ENCODE measurements at places on chromosomes 1 and 21.
A peak's percentile ranks its signal among the peaks of the same experiment; 100 is the strongest.

- no peak for DNase-seq
Measured at GRCh38 chr1:241614144-241614543, 26.0 kb downstream of the CHML start.

GRCh38 chr1:40076895-40077312, 20.1 kb downstream of the PPT1 start:
- no peak for DNase-seq

DNA sequence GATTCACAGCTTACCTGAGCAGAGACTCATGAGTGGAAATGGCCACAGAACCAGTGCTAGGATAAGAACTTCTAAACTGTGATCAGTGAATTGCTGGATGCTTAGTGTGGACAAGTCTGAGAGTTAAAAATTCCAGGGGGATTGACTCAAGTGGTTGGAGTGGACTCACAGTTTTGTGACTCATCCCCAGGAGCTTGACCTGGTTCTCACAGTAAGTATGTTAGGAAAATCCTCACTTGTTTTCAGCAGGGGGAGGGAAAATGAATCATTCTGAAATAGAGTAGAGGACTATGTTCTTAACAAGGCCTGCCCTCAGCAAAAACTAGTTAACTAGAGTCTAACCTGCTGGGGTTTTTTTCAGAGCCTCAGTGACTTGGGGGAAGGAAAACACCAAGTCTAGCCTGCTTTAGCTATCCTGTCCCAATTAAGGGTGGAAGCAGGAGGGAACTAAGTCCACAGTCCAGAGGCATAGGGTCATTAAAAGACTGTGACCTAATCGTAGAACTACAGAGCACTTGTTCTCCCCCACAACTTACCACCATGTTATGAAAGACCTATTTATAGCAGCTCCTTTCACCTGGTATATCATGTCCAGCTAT, 6.1 kb upstream of the CDC73 start:
- DNase-seq: peak; percentile 98

GRCh38 chr1:162689745-162690671, 57.7 kb downstream of the DDR2 start:
- no peak for DNase-seq

DNA sequence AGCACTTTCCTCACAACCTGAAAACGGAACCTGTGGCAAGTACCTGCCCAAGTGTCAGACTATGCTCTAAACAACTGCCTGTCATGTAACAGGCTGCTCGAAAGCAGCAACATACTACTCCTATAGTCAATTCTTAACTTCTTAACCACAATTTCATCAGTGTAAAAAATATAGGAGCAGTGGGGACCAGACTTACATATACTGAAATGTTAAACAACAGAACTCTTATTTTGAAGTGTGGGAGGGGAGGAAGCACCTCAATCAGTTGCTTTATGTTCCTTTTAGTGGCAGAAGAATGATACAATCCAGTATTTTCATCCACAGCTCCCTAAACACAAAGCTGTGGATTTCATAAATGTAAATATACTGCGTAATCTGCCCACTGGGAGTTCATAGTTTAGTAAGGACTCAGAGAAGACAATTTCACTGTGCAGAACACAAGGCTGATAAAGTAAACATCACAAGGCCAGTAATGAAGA, 44.2 kb downstream of the WLS start:
- DNase-seq: no peak

DNA sequence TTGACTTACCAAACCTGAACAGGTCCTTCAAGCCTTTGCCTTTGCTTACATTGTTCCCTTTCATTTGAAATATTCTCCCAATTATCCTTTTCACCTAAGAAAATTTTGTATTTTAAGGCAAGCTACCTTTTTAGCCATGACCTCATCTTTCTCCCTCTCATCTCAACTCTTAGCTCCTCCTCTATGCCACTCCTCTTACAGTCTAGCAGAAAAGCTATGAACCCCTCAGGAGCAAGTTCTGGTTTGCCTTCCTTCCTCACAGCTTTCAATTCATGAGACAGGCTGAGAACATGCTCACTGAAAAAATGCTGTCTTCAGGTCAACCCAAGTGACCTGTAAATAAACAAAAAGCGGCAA, 8.3 kb upstream of the MUTYH start:
- no peak for DNase-seq

GRCh38 chr1:58618303-58618702, 41.3 kb upstream of the TACSTD2 start:
- DNase-seq: peak; percentile 77

GRCh38 chr21:37917612-37918011, 1.4 kb upstream of the KCNJ6 start:
- peak; percentile 16 for DNase-seq

GRCh38 chr1:205595435-205595834, 36.4 kb downstream of the ELK4 start:
- no peak for DNase-seq

DNA sequence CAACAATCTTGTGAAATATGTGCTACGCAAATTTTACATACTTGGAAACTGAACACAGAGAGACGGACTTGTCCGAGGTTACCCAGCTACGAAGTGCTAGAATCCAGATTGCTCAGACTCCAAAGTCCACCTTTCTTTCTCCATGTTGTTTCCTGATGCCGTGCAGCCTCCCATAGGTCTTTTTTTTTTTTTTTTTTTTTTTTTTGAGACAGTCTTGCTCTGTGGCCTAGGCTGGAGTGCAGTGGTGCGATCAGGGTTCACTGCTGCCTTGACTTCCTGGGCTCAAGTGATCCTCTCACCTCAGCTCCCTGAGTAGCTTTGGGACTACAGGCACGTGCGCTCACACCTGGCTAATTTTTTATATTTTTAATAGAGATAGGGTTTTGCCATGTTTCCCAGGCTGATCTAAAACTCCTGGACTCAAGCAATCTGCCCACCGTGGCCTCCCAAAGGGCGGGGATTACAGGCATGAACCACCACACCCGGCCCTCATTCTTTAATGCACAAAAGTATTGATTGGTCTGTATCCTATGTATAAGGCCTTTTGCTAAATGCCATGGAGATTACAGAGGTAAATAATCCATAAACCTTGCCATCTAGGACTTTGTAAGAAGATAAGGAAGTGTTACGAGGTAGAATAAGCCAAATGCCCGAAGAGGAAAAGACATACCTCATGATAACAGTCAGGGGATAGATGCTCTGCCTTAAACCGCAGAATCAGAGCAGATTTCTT, 92.8 kb downstream of the C1orf21 start:
- no peak for DNase-seq

GRCh38 chr1:153194331-153195050, 8.7 kb upstream of the LELP1 start:
- no peak for DNase-seq

- no peak for DNase-seq
Measured at GRCh38 chr21:43591571-43591970, 67.7 kb downstream of the HSF2BP start.

DNA sequence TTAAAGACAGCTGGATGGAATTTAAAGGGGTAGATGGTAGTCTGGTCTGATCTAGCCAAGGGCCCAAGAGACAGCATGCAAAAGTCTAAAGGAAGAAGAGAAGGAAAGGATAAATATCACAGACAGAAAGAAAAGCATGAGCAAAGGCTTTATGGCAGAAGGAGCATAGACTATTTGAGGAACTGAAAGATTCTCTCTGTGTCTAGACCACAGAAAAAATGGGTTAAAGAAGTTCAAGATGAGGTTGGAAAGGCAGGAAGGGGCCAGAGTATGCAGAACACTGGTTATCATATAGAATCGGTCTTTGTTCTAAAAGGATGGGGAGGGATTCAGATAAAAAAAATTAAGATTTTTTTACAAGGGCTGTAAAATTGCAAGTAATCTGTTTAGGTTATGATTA, 136.8 kb upstream of the SGIP1 start:
- no peak for DNase-seq

GRCh38 chr1:227685807-227686206, 49.3 kb downstream of the JMJD4 start:
- DNase-seq: no peak

GRCh38 chr1:107724648-107725047, 240.3 kb downstream of the VAV3 start:
- DNase-seq: peak; percentile 26

DNA sequence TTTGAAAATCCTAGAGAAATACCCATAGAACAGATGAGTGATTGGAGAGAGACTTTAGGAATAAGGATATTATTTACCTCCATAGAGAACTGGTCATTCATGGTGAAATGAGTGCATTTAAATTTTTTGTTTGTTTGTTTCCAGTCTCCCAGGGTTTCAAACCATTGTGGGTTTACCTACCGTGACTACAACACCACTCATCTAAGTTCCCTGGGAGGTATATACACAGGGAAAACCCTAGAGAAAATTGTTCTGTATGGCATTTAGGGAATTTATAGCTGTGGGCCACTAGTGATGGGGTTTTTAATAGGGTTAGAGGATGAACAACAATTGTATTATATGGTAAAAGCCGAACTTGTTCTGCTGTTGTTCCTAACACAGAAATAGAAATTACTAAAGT, 109.2 kb downstream of the USP25 start:
- no peak for DNase-seq

DNA sequence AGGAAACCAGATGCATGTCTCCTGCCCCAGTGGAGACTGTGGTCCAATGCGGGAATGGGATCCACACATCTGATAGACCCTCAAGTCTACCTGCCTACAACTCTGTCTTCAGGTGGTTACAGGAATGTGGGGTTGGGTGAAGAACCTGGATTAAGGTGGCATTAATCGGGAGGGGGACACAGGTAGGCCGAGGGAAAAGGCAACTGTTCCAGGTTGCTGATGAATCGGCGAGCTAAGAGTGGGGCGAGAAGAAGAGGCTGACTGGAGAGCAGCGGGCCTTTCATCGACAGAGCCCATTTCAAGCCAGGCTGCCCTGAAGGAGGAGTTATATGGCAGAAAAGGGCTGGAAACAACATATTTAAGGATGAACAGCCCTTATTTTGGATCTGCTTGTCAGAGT, 836 bp downstream of the CD2 start:
- DNase-seq: no peak

DNA sequence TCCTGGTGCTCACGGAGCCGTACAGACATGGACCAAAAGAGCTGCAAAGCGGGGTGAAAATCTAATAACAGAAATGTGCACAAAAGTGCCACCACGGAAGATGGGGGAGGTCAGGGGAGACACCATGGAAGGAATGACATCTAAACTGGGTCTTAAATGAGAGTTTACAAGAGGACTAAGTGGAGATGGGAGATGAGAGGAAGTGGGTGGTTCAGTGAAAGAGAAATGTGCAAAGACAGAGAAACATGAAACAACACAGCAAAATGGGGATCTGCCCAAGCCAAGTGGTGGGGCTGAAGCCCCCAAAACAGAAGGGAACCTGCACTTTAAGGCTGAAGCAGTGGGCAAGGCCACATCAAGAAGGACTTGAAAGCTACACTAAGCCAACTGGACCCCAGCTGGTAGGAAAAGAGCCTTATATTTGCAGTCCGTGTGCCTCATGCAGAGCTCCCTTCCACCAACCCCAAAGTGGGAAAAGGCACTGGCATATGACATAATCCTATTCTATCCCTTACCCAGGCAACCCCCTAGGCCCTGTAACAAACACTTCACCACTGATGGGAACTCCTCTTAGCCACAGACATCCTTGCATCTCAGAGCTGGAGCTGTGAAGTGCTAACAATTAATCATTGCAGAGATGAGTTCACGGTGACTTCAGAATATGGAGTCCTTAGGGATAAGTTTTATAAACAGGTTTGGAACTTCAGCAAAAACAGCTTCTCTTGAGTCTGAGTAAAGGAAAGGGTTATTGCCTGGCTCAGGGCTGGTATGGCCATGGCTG, 198.6 kb upstream of the EDN2 start:
- no peak for DNase-seq

DNA sequence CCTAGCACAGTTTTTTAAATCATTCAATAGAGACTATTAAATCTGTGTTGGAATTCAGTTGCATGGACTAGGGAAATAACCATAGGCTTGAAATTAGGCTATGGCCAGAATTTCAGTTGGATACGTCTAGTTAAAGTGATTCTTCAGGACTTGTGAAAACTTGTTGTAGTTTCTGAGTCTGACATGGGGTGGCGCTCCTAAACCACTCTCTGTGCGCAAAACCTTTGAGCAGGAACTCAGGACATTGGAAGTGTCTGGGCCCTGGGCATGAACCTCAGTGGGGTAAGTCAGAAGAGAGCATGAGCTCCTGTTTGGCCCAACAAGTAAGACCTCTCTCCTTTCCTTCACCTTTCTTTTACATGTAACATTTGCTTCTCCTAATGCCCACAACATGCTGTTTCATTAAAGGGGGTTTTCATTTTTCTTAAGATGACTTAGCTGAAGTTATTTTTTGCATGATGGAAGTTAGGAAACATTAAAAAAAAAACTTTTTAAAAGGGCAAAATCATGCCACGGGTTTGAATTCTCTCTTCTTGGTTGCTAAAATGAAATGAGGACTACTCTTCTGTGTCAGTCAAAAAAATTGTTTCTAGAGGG, 17.1 kb upstream of the CCDC190 start:
- DNase-seq: no peak

GRCh38 chr1:158809862-158810261, 21.3 kb upstream of the MNDA start:
- no peak for DNase-seq

GRCh38 chr1:179812501-179813292, 64.9 kb downstream of the TOR1AIP2 start:
- DNase-seq: no peak

GRCh38 chr1:171772312-171772711, 9.1 kb upstream of the METTL13 start:
- DNase-seq: no peak

DNA sequence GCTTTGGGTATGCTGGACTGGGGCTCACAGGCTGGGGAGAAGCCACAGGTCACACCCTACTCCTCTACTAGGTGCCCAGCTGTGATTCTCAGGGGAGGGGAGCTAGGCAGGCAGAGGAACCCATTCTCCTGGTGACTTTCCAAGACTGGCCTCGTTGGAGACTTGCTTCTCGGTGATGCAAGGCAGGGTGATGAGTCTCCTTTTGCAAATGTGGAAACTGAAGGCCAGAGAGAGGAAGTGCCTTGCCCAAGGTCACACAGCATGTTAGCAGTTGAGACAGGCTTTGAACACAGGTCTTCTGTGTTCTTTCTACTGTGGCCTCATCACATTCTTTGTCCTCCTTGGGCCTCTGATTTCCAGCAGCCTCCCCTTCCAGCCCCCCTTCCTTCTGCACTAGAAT, 20.5 kb upstream of the C1QA start:
- no peak for DNase-seq

DNA sequence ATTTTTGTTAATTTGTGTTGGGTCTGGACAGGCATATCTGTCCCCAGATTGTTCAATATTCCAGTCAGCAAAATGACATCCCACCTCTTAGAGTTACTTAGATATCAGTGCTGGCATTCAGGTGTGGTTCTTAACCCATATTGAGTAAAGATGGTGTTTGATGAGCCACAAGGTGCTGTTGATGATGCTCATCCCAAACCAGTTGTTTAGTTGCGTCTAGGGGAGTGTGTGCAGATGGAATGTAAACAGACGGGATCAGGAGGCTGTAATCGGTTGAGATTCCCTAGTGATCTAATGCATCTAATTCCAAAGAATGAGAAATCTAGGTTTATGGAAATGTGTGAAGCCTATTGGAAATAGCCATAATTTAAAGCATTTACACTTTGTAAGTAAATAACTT, 1.1 kb downstream of the HOOK1 start:
- DNase-seq: no peak

GRCh38 chr1:228238461-228238860, 30.6 kb downstream of the OBSCN start:
- DNase-seq: no peak

GRCh38 chr1:192977089-192977706, 82.0 kb downstream of the UCHL5 start:
- DNase-seq: no peak

Data from AG04449 (cell line).